Amniotic stem cell (primary cell): ENCODE measurements at places on chromosomes 2 and 18.

GRCh38 chr18:62346333-62347088 lies 21.4 kb downstream of the TNFRSF11A start:
- DNase-seq = no peak

DNA sequence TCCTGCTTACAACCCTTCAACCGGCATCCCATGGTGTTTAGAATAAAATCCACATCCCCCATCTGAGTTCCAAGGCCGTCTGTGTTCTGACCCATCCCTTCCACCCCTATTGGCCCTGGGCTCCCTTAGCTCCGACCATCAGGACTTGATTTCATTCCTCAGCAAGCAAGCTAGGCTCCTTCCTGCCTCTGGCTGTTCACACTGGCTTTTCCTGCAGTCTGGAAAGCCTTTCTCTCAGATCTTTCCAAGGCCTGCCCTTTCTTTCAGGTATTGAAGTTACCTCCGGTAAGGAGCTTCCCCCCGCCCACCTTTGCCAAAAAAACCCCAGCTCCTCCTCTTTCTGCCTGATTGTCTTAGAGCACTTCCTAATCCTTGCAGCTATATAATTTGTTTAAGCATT lies 86.8 kb downstream of the CLIP4 start:
- no peak for DNase-seq

- no peak for DNase-seq
These were observed 30.2 kb downstream of the NYAP2 start for GRCh38 chr2:225429717-225430116.

GRCh38 chr18:5475267-5475666 lies 68.5 kb downstream of the EPB41L3 start:
- no peak for DNase-seq

DNA sequence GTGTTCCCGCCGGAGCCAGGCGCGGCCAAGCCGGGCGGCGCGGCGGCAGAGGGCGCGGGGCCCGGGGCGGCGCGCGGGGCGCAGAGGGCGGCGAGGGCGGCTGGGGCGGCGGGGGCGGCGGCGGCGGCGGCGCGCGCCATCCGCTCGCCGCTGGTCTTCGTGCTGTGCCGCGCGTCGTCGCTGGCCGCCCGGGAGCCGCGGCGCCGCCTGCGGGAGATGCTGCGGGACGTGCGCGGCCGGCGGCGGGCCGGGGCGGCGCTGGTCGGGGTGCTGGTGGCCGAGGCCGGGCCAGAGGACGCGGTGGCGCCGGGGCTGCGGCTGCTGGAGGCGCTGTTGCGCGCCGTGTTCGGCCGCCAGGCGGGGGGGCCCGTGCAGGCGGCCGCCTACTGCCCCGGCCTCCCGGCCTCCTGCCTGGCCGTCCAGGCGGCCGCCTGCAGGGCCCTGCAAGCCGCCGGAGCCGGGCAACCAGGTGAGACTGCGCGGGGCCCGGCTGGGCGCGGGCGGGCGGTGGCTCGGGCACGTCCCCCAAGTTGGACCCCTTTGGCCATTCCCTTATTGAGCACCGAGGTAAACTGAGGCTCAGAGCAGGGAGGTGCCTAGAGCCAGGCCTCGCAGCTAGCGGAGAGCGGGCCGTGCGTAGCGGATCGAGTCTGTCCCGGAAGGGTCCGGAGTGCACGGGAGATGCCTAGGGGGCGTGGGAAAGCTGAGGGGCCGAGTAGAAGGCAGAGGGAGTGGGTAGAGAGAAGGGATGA lies 584 bp downstream of the C2orf72 start:
- no peak for DNase-seq

DNA sequence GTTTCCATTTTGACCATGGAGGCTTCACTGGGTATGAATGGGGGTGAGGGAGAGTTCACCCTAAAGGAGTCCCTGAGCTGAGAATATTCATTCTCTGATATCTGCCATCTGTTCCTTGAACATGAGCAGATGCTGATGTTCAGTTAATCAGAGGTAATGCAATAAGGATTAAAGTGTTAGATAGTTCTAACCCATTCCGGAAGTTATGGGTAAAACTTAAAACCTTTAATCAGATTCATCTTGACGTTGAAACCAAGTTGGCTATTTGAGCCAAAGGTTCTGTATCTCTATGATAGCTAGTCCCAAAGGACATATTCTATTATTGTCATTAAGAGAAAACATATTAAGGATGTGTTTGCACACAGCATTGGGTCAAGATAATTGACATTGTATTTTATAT lies 268.9 kb downstream of the PLCL1 start:
- no peak for DNase-seq

- no peak for DNase-seq
These were observed 186.2 kb downstream of the CYP26B1 start for GRCh38 chr2:71961289-71962027.
